ENCODE measurements at places on chromosomes 6 and 20.

DNA sequence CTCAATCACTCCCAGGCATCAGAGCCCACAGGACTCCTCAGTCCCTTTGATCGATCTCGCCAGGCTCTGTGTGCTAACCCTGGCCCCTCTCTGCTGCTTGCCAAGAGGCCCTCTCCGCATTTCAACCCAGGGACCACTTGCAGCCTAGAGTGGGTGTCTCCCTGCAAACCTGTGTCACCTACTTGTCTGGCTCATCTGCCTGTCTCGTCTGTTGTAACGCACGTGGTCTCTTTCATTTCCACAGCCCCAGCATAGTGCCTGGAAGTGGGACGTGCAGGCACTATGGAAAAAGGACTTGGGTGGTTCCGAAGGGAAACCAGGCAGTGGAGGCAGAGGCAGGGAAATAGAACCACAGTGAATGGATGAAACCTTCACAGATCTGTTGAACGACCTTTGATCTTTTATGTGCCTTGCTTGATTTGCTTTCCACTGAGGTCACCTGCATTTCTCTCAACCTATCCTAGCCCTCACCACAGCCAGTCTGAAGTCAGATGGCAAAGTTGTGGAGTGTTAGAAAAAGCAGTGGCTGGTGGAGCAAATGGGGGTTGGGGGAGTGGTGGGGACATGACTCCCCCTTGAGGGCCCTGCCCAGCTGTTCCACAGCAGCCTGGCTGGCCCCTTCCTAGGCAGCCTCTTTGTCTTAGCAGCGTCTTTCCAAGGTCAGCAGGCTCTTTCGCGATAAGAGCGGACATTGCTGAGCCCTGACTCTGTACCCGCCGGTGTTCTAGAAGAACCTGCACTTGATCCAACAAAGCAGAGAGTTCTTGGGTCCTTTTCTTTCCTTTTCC is 55.8 kb upstream of the TAGAP start:
- no peak for DNase-seq

GRCh38 chr20:1676650-1677049 is 19.1 kb upstream of the SIRPG start:
- no peak for DNase-seq

DNA sequence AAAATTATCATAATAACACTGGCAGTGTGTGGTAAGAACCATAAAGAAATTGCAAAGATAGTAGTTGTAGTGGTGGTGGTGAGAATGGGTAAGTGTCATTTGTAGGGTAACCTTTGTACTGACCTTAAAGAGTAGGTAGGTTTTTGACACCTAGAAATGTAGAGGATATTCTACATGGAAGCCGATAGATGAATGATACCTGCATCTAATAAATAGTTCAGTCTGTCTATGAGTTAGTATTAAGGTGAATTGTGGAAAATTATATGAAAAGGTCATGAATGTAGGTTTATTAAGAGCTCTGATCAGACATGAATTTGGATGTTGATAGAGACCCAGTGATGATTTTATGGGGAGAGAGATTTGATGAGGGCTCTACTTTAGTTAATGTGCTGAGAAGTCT is 78.1 kb downstream of the MYO6 start:
- no peak for DNase-seq

GRCh38 chr6:63708631-63709030 is 73.0 kb downstream of the PHF3 start:
- no peak for DNase-seq

- no peak for DNase-seq
Observed at GRCh38 chr20:62792940-62793756, 3.1 kb upstream of the MRGBP start.

- no peak for DNase-seq
Observed at GRCh38 chr6:166441325-166442078, 58.8 kb upstream of the MPC1 start.

DNA sequence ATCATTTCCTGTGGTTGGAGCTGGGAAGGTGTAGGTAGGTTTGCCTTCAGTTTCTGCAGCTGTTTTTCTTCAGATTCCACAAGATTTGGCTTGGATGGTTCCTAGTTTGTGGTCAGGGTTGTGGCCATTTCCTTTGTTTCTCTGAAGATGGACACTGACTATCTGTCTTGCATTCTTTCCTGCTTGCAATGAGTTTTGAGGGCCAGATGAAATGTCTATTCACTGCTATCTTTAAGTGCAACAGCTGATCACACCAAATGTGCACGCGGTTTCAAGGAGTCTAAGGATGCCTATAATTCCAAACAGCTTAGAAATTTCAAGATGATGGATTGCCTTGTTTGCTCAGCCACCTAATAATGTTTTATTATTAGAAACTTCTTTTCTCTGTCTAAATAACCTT is 28.4 kb downstream of the IL20RA start:
- no peak for DNase-seq

DNA sequence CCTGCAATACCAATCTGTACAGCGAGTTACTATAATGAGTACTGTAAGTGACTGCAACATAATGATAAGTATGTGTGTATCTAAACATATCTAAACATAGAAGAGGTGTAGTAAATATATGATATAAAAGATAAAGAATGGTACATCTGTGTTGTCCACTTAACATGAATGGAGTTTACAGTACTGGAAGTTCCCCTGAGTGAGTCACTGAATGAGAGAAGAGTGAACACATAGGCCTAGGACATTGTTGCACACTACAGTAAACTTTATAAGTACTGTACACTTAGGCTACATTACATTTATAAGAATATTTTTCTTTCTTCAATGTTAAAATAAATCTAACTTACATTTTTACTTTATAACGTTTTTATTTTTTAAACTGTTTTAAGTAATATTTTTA is 380.4 kb downstream of the MMUT start:
- no peak for DNase-seq

GRCh38 chr6:37134036-37134395 is 35.9 kb upstream of the PIM1 start:
- DNase-seq: no peak

DNA sequence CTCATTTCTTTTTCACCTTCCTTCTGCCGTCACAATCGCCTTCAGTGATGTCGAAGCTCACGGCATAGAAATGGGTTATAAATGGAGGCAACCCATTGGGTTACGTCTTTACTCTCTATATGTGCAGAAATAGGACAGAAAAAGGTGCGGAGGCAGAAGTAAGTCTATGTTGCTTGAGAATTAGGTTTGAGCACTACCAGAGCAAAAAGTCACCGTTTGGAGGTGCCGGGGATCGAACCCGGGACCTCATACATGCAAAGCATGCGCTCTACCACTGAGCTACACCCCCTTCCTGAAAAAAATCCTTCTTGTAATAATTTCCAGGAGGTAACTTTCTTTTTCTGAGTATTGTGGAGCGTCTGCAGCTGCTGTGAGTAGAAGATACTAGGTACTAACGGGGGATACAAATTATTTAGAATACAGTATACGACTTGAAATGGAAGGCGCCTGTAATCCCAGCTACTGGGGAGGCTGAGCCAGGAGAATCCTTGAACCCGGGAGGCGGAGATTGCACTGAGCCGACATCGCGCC is 134.2 kb downstream of the TRIM27 start:
- DNase-seq: no peak

DNA sequence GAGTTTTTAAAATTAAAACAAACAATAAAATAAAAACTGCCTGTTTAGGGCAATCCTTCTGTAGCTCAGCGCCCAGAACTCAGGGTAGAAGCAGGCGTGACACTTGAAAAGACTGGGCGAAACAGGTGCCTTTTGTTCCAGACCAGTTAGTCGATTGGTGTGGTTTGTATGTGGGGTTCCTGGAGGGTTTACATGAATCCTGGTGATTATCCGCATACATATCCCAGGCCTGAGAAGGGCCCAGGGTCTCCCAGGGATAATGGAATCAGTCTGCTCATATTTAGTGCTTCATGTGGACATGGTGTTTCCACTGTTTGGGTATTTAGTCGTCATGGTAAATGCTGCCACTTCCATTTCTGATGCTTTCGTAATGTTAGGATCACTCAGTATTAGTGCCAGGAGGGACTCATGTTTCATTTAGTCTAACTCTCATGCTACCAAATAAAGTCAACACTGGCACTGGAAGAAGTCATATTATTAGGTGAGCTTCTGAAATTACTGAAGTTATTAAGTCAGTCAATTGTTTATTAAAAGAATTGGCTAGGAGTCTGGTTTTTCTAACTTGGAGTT is 116.5 kb downstream of the SAMD5 start:
- DNase-seq: no peak

DNA sequence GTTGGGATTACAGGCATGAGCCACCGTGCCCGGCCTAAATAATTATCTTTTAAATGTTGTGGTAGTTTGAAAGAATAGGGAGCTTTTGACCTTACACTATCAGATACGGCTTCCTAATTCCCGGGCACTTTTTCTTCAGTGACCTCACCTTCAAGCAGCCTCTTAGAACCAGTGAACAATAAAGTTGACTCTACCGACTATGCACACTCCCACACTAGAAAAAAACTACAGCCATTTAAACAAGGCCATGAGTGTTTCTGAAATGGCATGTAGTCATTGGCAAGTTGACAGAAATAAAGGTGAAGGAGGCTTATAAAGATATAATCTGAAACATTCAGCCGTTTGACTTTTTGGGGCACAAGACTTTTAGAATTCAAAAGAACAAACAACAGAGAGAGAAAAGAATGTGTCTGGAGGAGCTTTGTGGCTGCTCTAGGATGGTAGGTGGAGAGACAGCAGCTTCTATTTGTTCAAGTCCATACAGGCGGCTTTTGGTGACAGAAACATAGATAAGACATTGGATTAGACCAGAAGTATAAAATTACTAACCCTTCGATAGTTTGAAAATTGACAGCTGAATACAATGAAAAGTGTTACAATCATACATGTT is 75.2 kb downstream of the GJA1 start:
- no peak for DNase-seq

- no peak for DNase-seq
Observed at GRCh38 chr6:162708971-162709370, 18.6 kb downstream of the PRKN start.

DNA sequence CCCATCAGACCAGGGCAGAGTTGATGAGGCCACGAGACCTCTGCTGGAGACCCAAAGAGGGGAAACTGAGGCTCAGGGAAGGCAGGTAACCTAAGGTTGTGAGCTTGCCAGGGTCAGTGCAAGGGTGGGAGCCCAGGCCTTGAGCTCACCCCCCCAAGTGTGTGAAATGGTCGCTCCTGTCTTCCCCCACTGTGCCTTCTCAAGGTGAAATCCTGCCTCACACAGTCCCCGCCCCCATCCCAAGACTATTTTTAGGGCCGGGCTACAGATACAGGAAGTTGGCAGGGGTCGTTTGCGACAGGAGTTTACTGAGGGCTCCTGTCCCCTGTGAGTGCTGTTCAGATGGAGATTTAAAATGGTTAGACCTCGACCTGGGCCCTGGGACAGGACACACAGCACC is 18.7 kb upstream of the GATA5 start:
- no peak for DNase-seq
